ENCODE measurements at places on chromosomes 13 and 19.

DNA sequence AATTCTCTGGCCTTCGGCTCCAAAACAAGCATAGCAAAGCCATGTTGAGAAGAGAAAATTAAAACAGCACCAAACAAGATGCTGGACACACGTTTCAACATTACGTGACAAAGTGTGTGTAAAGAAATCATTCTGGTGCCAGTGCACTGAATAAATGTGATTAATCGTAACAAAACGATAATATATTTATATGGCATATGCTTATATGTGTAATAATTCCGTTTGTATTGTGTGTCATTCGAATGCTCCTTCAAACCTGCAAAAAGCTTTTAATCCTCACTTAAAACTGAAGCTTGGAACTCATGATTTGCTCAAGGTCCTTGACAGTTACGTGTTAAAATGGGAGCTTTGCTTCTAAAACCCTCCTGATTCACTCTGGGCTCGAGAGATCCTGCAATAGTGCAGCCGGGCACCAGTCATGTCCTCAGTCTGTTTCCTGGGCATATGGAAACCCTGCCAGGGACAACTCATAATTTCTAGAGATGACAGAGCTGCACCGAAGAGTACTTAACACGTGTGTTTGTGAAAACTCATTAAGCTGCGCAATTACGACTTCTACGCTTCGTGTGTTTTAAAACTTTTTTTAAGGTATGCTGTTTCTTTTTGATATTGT, 731 bp upstream of the AKAP8L start:
- no peak for DNase-seq

- no peak for DNase-seq
Observed at GRCh38 chr13:73820688-73821087, 313.5 kb downstream of the KLF12 start.

DNA sequence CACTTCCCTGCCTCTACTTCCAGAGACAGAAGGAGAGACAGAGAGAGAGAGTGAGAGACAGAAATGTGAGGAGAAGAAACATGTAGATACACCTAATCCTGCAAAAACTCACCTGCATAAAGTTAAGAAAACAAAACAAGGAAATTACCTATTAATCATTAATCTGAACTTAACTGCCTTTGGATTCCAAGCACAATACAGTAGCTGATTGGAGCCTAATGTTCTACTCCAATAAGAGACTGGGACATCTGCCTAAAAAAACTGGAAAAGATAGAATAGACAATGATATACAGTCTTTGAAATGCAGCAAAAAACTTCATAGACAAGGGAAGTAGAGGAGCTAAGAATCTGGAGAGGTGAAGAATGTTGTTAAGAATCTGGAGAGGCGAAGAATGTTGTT, 910.2 kb upstream of the SLC10A2 start:
- DNase-seq: no peak

DNA sequence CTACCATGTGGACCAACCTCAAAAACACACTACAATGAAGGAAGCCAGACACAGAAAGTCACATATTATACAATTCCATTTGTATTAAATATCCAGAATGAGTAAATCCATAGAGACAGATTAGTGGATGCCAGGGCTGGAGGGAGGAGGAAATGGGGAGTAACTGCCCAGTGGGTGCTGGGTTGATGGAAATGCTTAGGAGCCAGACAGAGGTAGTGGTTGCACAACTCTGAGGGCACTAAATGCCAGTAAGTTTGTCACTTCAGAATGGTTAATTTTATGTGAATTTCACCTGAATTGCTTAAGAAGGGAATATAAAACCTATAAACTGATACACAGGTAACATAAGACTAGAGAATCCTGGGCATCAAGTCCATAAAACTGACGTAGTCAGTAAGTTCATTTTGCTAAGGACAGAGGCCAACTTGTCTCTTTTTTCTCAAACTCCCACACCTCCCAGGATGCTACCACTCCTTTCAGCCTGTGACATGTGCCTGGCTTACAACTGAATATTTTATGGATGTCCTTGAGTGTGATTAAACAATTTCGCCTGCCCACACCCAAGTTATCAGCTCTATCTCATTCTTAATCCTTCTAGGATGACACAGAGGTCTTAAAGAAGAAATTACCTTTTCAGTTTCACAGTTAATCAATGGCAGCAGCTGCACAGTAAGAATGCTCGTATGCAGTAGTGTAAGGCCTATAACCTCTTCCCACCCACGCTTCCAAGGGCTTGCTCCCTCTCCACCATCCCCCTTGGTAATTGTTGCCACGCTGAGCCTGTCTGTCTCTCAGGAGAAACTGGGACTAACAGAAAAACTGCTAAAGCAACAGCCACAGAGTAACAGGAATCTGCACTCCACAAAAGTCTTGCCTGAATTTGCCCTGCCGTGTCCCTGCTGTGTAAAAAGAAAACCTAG, 5.9 kb upstream of the MLNR start:
- no peak for DNase-seq

- DNase-seq: peak; percentile 97
Observed at GRCh38 chr19:14381689-14382474, 638 bp downstream of the ADGRE5 start.

DNA sequence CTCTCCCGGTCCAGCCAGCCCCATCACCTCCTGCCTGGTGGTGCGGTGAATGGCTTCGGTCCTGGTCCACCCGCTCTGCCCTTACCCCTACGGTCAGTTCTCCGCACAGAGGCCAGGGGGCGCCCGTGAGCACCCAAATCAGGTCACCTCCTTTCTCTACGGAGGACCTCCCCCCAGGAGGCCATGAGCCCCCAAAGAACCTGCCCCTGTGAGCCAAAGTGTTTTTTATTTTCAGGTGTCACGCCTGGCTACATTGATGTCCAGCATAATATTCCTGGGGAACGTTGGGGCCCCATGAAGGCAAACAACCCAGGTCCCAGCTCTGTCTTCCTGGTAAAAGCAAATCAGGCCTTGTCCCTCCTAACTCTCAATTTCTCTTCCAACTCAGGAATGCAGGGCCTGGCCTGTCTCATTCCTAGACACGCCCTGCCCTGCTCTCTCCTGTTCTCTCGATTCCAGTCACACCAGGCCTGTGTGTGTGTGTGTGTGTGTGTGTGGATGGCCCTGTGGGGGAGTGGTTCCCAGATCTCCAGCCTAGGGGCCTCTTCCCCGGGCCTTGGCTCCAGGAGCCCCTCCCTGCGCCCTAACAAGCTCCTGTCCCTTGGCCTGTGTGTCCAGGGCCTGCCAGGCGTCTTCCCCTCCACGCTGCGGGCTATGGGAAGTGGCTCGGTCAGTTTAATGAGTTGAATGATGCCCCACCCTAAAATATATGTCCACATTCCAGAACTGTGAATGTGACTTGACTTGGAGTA, 9.7 kb upstream of the GIPC1 start:
- peak; percentile 71 for DNase-seq

GRCh38 chr13:61670384-61671161, 254.9 kb upstream of the PCDH20 start:
- DNase-seq: no peak

DNA sequence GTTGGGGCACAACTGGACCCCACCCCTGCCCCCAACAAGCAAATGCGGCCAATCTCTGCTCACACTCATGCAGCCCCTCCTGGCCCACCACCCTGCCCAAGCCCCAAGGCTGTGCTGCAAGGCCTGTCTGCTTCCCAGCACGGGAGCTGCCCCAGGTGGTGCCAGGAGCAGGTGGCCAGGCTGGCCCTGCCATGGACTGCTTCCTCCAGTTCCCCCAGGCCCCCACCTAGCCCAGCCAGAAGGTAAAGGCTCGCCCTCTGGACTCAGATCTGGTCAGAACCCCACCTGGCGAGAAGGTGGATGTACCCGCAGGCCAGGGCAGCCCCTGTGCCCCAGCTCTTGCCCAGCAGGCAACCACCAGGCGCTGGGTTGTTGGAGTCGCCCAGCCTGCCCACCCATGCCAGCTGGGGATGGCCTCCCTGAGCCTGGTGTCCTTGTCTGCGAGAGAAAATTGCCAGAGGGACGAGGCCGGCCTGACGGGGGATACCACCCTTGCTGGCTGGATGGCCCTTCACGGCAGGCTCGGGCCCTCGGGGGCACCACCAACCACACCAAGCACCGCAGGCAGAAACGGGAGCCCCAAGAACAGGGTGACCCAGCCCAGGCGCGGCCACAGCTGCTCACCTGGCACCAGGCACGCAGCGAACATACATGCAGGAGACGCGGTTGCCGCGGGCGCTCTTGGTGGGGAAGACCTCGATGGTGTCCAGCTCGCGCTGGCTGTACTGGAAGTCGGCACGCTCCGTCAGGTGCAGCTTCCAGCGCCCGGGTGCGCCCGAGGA, 4.5 kb downstream of the ABHD17A start:
- DNase-seq: no peak

GRCh38 chr13:95793018-95793555, 116.1 kb downstream of the DNAJC3 start:
- DNase-seq: no peak

Data from CD4-positive, alpha-beta T cell treated with Interleukin-4 for 4 hours (primary cell).